LNCaP clone FGC (cell line): ENCODE measurements at places on chromosomes 6 and 20.

DNA sequence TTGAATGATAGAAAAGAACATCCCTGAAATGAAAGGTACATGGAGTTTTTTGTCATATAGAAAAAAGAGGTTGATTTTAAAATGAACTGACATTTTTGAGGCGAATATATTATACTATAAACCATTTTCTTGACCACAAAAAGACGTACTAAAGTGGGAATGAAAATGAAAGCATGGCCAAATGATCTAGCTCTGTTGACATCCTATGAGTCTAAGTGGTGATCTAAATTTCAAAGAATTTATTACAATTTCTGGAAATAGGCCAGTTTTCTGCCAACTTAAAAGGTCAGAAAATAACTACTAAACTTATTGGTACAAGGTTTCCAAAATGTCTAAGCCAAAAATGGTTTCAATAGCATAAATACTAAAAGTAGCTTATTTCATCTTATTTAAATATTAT, 536.8 kb downstream of the EYS start:
- no peak for DNase-seq

- DNase-seq, result no peak
These were observed 821 bp downstream of the DHX35 start for GRCh38 chr20:38962928-38963401.

DNA sequence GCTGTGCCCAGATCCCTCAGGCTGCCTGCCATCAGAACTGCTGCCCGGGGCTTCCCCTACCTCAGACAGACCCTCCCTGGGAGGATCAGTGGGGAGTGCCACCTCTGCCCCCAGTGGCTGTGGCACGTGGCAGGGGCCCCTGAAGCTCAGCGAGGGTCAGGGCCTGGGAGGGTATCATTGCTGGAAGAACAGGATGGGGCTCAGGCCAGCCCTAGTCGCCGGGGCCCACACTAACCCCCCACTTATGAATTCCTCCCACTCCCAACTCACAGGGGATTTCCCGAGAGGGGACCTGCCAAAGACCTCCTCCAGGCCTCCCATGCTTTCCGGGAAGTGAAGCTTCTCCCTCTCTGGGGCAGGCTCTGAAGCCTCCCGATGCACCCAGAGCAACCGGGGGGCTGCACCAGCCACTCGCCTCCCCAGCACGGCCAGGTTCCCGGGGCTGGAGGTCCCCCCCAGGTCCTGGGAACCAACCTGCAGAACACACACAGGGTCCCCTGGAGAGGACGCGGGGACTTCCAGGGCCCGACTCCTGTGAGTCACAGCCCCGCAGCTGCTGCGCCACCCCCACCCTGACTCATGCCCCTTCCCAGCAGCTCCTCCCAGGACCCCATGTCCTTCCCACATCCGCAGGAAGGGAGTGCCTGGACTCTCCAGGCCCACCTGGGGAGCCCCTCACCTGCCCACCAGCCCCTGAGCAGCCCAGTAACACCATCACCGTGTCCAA, 2.5 kb downstream of the TNFRSF6B start:
- DNase-seq, result no peak

DNA sequence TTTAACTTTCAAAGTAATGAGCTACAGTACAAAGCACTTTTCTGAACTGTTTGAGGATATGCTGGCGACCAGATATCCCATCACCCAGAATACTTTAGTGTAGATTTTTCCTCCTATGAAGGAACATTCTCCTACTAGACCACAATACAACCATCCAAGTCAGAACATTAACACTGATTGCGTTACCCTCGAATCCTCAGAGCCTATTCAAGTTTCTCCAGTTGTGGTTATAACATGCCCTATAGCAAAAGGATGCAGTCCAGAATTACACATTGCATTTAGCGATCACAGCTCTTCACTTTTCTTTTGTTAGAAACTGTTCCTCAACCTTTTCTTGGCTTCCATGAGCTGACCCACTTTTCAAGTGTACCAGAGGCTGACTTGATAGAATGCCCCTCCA, 87.4 kb upstream of the SOX4 start:
- no peak for DNase-seq

- DNase-seq, result no peak
These were observed 84.4 kb upstream of the HDAC2 start for GRCh38 chr6:114055349-114055748.
